Cortex of kidney (tissue), 1 donor: ENCODE measurements at places on chromosomes 6 and 20.

DNA sequence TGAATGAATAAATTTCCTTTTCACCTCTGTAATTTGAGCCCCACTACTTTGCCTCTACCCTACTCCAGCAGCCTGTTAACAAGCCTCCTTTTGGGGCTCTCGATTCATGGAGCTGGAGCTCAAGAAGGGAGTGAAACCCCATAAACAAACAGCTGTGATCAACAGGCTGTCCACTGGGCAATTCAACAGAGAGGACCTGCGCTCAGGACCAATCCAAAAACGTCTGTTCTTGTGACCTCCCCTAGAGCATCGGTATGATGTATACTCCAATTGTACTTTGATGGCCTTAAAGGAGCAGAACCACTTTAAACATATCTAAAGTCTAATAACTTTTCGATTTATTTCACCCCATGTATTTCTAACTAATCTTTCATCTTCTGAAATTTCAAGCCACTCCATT is 37.4 kb downstream of the HIVEP2 start:
- no peak for DNase-seq

GRCh38 chr6:66662721-66663507 is 955.9 kb upstream of the EYS start:
- no peak for DNase-seq

DNA sequence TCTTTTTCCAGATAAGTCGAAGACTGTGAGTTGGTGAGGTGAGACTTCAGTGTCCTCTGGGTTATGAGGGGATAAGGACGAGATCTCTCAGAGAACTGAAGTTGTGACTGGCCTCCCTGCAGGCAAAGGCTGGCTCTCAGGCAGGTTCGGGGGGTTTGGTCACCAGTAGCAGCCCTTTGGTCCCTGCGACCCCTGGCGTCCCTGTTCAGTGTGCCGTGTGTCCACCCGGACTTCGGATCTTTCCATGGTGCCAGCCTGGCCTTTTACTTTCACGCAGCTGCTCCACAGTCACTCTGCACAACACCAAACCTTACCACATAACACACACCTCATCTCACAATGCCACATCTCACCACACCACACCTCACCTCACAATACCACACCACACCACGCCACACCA is 131.9 kb downstream of the ERMARD start:
- no peak for DNase-seq

- DNase-seq = no peak
Measured at GRCh38 chr6:115717062-115717461, 343.6 kb downstream of the FRK start.

DNA sequence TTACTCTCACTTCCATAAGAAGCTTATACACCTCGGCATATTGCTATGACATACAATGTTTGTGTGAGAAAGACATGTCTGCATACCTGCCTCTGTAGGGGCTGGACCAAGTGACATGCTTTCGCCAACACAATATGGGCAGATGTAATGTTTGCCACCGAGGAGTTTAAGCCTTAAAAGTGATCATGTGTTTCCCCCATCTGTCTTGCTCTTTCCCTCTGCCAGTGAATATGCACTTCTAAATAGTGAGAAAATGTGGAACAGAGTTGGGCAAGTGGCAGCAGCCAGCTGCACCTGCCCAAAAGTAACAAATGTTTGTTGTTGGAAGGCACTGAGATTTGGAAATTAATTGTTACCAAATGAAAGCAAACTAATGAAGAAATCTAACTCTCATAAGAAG is 274.8 kb upstream of the BTBD3 start:
- no peak for DNase-seq

- no peak for DNase-seq
Measured at GRCh38 chr6:33589731-33590530, 9.9 kb upstream of the BAK1 start.

- DNase-seq = no peak
Measured at GRCh38 chr20:58718121-58718563, 25.5 kb downstream of the NPEPL1 start.

GRCh38 chr20:9550871-9551270 is 36.5 kb downstream of the LAMP5 start:
- no peak for DNase-seq

DNA sequence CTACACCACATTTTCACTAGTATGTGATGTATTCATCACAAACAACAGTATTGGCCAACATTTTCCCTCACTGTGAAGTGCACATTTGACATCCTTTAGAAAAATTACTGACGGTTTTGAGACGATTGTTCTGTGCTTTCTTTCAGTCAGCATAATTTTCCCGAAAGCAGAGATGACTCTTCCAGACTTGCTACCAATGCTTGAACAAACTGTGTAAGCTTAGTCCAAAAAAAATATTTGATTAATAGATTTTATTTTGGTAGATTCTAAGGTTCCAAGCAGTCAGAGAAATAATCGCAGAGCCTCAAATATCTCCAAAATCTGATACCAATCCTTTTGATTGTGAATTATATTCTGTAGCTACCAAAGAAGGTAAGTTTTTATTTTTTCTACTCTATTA is 151.1 kb upstream of the ESR1 start:
- no peak for DNase-seq

- no peak for DNase-seq
Measured at GRCh38 chr6:37125774-37126492, 44.0 kb upstream of the PIM1 start.

DNA sequence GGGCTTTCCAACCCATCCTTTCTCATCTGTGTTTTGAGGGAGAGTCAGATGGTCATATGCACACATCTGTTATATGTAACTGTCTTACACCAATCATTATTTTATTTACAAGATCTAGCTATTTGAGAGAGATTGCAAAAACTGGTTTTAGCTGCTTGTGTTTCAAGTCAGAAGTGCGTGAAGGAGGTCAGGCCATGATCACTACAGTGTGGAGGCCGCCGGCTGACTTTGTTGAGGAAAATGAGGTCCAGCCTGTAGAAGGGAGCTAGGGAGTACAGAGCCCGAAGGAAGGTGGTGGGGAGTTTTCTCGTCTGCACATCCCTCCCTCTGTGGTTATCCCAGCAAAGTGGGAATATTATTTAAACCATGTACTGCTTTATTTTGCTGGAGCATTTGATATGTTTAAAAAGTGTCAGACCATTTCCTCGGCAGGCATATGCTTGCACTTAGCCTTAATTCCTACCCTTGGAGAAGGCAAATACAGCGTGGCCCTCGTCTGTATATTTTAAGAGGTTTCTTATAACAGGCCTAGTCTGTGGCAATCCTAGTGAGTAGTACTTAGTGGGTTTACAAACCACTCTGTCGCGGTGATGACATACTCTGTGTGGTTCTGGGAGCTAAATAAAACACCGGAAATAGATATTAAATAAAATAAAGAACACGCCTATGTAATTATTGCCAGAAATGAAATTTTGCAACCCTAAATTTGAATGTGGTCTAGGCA is 95.6 kb downstream of the UST start:
- no peak for DNase-seq

DNA sequence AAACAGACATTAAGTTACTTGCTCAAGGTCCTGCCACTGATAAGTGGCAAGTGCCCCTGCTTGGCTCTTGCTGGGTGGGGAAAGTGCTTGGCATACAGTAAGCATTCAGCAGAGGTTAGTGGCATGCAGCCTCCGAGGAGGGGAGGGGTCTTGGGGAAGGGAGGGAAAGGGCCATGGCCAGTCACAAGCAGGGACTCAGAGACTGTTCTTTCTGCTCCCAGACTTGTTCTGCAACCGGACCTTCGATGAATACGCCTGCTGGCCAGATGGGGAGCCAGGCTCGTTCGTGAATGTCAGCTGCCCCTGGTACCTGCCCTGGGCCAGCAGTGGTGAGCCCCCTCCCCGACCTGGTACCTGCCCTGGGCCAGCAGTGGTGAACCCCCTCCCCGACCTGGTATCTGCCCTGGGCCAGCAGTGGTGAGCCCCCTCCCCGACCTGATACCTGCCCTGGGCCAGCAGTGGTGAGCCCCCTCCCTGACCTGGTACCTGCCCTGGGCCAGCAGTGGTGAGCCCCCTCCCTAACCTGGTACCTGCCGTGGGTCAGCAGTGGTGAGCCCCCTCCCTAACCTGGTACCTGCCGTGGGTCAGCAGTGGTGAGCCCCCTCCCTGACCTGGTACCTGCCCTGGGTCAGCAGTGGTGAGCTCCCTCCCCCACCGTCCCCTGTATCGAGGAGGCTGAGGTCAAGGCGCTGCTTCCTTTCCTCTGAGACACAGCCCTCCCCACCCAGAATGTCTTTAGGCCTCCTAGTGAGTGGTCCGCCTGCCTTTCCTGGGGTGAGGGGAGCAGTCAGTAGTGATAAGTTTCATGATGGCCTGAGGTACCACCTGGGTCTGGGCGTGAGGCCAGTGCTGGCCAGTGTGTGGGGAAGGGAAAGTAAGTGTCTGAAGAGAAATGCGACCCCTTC is 8.9 kb downstream of the GLP1R start:
- DNase-seq = no peak

DNA sequence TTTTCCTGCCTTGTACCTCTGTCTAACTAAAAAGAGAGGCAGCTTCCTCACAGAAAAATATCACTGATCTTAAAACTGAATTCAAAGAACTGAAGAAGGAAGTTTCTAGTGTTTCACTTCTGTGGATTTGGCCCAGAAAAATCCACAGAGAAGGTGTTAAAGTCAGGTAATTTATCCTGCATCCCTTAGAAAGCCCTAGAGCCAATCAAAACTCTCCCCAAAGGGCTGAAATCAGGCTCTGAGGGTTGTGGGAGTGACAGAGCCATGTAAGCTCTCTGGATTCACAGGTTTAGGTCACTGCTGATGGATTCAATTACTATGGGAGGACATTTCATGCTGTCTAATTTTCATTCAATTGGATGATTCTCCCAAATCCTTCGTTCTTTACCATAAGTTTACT is 152.3 kb downstream of the OR2B2 start:
- DNase-seq = no peak

GRCh38 chr20:36861875-36862801 is 13.8 kb upstream of the TLDC2 start:
- no peak for DNase-seq

DNA sequence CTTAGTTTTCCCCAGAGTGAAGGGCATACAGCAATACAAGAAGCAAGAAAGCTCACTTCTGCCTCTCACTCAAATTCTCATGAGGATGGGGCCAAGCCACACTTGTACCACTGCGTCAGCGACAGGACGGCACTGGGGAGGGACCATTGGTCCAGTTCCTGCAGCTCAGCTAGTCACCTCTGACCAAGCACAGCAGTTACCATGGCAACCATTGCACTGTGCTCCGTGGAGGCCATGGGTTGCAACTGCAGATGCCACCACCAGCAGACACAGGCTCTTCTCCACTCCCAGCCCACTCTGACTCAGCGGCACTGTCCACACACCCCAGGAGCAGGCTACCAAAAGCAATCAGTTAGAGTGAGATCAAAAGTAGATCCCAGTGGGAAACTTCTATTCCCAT is 441.1 kb upstream of the ARID1B start:
- DNase-seq = no peak

GRCh38 chr20:12575352-12576095 is 433.2 kb upstream of the SPTLC3 start:
- DNase-seq = no peak

DNA sequence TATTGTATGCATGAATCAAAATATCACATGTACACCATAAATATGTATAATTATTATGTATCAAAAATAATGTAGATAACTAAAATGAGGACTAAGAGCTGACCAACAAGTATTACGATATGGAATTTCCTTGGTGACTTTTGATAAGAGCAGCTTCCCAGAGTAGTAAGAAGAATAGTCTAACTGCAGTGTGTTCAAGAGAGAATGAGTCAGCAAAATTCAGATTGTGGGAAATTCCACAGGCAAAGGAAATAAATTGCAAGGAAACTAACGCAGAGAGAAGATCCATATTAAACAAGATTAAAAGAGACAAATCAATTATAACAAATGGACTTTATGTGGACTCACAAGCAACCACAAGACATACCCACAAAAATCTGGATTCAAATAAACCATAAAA is 26.4 kb downstream of the FRK start:
- DNase-seq = no peak

- no peak for DNase-seq
Measured at GRCh38 chr6:18668994-18669393, 281.8 kb downstream of the RNF144B start.

- DNase-seq = no peak
Measured at GRCh38 chr6:109612268-109612667, 78.7 kb downstream of the AK9 start.

DNA sequence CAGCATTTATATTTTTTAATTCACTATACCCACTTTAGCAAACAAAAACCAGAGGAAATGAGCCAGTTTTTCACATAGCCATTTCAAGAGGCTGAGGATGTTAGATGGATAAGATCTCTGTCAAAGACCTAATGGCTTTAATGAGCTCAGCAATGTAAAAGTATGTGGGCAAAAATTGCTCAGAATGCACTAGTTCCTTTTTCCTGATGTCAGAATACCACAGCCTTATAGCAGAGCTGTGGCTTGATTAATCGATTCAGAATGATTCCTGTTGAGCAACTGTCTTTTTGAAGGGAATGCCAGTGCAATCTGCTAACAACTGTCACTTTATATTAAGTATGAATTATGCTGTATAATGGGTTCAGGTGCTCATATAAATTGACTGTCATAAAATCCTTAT is 100.6 kb upstream of the HIVEP1 start:
- DNase-seq = no peak

- no peak for DNase-seq
Measured at GRCh38 chr6:27809939-27810767, 102.0 kb downstream of the OR2B2 start.

DNA sequence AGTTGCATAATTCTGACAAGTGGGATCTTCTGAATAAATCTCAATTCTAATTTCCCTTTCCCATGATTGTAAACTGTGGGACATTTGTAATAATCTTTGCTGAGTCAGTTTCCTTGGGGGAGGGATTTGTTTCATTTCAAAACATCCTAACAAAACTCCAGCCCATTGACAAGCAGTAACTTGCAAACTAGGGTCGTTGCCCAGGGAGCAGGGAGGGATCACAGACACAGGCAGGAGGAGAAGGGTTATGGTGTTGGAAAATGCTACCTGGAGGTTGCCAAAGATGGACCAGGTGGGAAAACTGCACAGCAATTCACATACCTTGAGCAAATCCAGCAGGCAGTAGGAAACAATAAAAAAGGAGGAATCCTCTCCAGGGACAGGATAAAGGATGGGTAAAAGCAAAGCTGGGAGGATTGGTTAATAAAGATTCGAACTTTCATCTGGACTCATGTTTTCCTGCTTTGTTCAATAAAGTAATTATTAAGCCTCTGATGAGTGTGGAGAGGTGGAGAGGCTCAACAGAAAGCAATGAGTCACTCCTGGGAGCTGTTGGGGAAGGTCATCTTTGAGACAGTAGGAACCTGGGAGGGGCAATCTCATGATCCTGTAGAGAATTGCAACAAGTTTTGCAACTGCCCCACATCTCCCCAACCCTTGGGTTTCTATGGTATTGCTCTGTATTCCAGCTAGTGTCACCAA is 87.3 kb upstream of the AKIRIN2 start:
- no peak for DNase-seq

DNA sequence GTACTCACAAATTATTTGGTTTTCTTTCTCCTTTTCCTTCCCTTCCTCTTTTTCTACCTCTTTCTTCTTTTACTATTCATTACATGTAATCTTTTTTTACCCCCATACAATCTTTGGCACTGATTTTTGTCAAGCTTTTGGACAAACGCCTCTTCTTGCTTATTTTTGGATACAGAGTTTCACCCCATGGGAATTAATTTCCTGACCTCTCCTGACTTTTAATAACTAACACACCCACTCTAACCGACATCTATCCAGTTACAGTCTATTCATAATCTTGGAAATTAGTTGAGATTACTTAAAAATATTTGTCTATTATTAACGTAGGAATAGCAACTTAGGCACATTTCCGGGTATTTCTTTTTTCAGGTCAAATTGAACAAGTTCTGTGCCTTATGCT is 101.2 kb downstream of the HDGFL1 start:
- DNase-seq = no peak
